ENCODE measurements at places on chromosomes 12 and 14.
A peak's percentile ranks its signal among the peaks of the same experiment; 100 is the strongest.

DNA sequence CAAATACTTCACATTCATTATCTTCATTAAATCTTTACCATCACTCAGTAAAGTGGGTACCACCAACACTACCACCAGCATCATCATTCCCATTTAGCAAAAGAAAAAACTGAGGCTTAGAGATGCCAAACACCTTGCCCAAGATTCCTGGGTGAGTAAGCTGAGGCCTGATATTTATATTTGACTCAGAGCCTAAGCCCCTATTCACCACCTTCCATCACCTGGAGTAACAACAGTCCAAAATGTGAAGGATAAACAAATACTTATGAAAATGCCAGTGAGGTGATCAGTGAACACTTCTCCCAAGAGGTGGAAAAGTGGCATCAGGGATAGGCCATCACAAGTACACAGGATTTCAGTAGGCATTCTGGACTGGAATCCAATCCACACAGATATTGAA lies 3.7 kb downstream of the SLC38A1 start:
- no peak for DNase-seq

- no peak for DNase-seq
These were observed 61.4 kb upstream of the PCED1B start for GRCh38 chr12:47017901-47018475.

DNA sequence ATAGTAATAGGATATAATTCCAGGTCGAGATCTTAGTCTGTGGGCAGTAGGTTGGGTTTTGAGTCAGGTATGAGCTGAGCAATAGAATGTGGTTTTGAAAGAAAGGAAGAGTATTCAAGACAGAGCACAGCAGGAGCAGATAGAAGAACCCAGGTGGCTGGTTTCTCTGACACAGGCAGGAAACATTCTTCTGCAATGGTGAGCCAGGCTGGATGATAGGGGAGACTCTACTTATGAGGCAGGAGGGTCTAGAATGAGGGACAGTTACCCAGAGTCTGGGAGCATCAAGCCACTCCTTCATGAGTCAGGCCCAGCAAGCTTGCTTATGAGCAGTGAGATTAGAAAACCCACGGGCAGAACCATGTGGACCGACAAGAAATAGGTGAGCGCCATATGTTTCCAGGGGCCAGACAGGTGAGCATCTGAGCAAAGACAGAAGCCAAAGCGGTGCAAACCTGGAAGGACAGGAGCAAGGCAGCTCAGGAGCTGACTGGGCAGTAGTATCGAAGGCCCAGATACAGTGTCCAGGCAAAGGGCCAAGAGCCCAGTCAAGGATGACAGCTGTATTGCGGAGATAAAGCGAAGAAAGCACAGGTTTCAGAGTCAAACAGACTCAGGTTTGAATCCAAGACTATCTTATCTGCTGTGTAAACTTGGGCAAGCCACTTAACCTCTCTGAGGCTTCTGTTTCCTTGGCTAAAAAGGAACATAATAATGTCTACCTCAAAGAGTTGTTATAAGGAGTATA lies 22.5 kb upstream of the PCNX1 start:
- DNase-seq, result no peak

- DNase-seq, result peak; percentile 59
These were observed 210.4 kb downstream of the DPY19L2 start for GRCh38 chr12:63457857-63458256.

GRCh38 chr14:65360144-65360784 lies 52.3 kb upstream of the FUT8 start:
- DNase-seq, result no peak

DNA sequence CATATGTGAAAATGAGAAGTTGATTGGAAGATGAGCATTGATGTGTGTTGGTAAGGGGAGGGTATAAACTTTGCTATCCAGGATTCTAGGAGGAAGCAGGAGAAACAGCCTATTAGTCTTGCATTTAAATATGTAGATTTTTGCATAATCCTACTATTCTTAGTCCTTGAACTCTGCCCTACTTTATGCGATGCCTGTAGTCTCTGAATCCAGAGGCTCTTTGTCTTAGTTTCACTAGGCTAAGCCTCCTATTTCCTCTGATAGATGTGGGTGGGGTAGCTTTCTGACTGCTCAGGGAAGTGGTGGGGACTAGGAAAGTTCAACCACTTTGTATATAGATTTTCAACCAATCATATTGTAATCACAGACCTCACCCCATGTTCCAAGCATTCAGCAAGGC lies 49.5 kb upstream of the KCNC2 start:
- DNase-seq, result no peak

GRCh38 chr12:123384994-123385376 lies 1.1 kb downstream of the KMT5A start:
- DNase-seq, result no peak

DNA sequence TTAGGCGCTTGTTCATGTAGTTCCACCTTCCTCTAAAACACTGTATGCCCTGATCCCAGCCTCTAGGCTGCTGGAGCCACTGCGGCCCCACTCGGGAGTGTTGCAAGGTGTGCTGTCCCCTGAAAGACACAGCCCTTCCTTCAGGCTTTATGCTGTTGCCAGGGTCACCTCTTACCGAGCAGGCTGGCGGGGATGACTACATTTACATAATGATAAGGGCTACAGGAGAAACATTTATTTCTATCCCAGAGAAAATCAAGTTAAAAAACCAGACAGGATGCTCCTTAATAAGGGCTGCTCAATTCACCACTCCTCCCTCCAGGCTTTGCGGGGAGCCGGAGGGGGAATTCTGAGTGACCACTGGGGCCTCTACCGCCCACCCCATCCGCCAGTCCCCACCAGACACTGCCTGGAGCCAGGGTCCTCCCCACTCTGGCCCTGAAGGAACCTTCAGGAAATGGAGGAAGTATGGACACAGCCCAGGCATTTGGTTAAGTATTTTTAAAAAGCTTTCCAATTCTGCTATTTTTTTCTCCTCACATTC lies 200.6 kb downstream of the TTC7B start:
- DNase-seq, result no peak

GRCh38 chr12:19880721-19881120 lies 441.4 kb downstream of the AEBP2 start:
- DNase-seq, result no peak

- DNase-seq, result no peak
These were observed 119.7 kb downstream of the FBXL14 start for GRCh38 chr12:1474574-1475153.

- peak; percentile 73 for DNase-seq
These were observed 76.8 kb downstream of the HSD17B6 start for GRCh38 chr12:56839915-56840325.

GRCh38 chr12:77213319-77213718 lies 147.9 kb upstream of the E2F7 start:
- no peak for DNase-seq

- DNase-seq, result no peak
These were observed 9.8 kb downstream of the GALNT4 start for GRCh38 chr12:89514751-89515150.

GRCh38 chr12:28223858-28224257 lies 33.6 kb downstream of the CCDC91 start:
- DNase-seq, result no peak

DNA sequence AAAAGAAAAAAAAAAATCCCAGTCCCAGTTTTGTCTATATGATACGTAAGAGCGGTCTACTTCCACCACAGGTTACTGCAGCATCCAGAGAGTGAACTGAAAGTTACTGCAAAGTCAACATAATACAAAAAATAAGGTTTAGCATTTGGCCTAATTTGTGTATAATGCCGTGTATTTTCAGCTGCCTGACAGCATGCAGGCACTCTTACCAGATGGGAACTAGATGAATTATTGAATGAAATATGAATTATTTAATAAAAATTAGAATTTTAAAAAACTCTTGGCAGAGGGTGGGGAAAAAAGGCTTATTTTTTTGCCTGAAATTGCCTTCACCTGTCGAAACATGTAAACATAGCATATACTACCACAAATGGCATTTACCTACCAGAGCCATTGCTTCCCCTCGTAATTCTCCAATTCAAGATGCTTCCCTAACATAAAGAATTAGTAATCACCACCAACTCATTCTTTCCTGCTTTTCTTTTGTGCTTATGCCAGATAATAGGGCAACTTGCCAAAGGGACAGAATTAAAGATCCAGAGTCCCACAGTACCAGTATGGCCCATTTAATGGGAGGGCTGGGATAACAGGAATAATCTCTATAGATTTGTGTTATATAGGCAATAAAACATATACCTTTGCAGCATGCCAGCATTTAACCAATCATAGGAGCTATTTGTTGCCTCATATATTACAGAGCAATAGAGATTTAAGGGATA lies 31.1 kb downstream of the ATF7 start:
- DNase-seq, result no peak

DNA sequence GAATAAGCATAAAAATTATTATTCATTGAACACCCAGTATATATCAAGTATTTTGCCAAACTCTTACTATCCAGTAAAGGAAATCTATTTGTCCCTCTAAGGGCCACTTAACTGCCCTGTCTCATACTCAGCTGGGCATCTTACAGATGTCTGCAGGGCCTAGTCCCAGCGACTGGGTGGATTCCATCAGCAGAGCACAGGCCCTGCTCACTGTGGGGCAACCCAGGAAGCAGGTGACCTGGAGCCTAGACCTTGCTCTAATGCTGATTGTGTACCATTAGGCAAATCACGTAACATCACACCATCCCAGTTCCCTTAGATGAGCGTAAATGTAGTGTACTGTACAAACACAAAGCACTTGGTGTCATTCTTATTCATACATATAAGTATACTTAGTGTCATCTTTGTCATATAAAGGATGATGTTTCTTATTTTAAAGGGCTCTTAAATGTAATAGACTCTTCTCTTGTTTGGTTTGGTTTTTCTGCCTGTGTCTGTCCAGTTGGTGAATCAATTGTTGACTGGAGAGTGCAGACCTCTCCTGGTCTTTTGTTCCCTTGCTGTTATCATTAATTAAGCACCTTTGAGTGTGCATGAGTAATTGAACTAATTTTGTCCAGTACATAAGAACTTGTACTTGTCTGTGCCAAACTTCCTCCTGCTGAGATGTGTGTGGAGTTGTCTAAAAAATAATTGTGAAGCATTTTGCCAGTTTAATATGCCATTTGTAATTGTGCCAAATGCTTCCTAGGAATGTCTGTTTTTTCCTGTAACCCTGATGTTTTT lies 49.3 kb downstream of the RAB35 start:
- DNase-seq, result no peak

DNA sequence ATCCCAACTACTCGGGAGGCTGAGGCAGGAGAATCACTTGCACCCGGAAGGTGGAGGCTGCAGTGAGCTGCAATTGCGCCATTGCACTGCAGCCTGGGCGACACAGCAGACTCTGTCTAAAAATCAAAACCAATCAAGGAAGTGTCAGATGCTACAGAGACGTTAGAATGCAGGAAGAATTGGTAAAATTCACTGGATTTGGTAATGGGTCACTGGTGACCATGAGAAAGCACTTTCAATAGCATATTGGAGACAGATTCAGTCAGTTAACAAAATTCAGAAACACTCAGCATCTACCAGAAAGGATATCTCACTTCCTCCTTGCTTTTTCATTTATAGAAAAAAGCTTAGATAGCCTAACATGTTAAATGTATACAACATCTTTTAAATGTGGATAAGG lies 17.5 kb downstream of the BIN2 start:
- no peak for DNase-seq

DNA sequence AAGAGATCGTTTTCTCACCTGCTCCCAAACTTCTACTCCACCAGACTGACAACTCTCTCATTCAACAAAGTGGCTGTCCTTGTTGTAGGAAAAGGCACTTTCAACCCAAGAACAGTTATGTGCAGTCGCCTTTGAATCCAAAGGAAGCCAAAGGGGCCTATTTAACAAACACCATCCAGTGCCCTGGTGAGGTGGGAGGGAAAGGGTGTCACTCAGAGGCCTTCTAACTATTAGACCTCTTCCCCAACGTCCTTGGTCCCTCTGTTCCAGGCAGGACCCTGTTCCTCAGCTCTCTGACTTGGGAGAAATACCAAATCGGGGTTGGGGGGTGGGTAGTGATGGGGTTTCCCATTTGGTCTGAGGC lies 3.2 kb downstream of the SIX4 start:
- no peak for DNase-seq

- no peak for DNase-seq
These were observed 52.7 kb upstream of the HIF1A start for GRCh38 chr14:61642614-61642982.

GRCh38 chr14:100535287-100536120 lies 51.7 kb downstream of the BEGAIN start:
- no peak for DNase-seq

DNA sequence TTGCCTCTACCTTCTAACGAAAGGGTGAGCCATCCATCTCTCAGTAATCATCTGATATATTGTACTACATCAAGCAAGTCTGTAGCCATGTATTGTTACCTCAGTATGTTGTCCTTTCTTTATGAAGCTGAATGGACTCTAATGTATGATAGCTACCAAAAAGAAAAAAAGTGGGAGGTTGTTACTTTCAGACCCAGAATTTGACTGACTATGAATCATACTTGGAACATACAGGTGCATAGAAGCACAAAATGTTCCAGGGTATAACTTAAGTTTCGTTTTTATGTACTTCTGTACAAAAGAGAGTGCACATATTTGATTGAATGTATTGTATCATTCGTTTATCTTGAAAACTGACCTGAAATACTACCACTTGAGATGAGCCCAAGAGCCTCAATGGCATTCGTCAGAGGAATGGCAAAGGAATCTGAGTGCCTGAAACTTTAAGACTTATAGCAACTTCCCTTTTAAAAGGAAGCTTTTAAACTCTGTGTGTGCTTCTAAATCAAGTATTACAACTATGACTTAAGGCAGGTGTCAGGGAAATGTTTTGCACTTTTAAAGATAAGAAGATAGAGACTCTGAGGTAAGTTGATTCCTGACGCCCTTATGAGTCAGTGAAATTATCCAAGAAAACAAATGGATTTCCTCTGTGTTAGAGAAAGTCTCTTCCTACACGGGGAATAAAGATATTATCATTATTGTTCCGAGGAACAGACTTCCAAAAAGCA lies 951.5 kb downstream of the GALC start:
- DNase-seq, result no peak

- no peak for DNase-seq
These were observed 23.6 kb downstream of the PGAM5 start for GRCh38 chr12:132734206-132734605.

- DNase-seq, result no peak
These were observed 300.1 kb downstream of the AKAP6 start for GRCh38 chr14:32629236-32629635.

DNA sequence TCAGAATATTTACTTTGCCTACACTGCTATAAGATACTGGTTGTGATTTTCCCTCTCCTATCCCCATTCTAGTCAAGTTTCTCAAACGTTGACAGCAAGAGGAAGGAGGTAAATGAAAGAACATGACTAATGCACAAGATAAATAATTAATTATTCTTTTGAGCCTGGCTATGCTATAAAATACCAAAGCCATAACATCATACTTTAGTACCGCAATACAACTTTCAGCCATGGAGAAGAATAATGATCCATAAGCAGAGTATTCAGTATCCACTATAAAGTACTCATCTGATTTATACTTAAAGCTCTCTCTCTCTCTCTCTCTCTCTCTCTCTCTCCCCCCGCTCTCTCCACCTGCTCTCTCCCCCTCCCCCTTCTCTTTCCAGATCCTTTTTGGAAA lies 41.3 kb downstream of the TDG start:
- DNase-seq, result no peak

GRCh38 chr14:20413744-20414082 lies 412 bp upstream of the TEP1 start:
- peak; percentile 44 for DNase-seq

Data from NAMALWA (cell line).